ENCODE measurements at places on chromosomes 2 and 18.

DNA sequence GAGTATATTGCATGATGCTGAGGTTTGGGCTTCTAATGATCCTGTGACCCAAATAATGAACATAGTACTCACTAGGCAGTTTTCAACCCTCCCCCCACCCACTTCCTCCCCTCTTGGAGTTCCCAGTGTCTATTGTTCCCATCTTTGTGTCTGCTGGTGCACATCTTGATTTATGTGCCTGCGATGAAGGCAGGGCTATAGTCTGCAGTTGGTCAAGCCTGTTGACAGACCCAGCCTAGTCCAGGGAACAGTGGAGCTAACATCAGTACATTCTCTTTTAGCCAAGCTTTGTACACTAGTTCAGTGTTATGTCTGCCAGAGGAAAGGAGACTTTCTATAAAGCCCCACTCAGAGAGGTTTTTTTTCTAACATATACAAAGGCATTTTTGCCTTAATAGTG is 287.6 kb downstream of the CPS1 start:
- no peak for ATAC-seq

GRCh38 chr2:13113002-13113401 is 396.3 kb downstream of the TRIB2 start:
- no peak for ATAC-seq

- peak; percentile 68 for ATAC-seq
Measured at GRCh38 chr2:152189622-152190495, 14.3 kb upstream of the STAM2 start.

GRCh38 chr2:177207101-177207500 is 5.5 kb upstream of the HNRNPA3 start:
- no peak for ATAC-seq

DNA sequence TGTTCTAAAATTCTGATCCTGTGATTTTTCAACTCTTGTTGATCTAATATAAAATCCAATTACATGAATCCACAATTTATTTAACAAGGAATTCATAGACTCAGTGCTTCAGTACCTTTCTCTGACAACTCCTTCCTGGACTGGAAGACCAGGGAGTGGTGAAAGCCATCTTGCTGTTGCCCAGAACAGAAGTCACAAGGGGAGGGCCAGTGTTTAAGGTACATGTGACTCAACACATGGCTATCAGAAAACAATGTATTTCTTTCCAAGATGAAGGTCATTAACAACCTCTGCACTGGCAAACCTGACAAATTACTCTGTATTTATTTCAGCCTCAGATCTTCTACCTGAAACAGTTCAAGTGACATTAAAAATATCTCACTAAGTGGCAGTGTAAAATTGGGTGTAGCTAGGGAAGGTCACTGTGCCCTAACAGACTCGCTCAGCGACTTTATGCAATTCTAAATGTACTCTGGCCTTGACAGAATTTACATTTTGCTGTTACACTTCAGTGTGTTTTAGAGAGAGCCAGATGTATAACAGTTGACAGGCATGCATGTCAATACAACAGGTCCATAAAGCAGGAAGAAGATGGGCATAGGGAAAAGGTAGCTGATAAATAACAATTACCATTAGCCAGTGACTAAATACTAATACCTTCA is 75.4 kb downstream of the NCKAP5 start:
- no peak for ATAC-seq

DNA sequence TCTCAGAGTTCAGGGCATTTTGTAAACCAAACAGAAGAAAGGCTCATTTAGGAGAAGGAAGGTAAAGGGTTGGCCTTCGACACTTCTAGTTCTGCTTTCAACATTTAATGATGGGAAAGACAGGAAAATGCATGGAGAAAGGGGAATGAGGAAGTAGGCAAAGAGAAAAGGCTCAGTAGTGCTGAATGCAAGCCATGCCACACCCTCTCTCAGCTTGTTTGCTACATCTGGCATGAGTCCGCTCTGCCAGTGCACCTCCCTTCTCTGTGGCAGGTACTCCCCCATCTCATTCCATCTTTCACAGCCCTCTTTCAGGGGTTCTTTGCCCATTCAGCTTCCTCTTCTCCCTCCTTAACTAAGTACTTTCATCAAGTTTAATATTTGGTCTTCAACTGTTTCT is 120.9 kb upstream of the ITGB6 start:
- ATAC-seq = no peak

GRCh38 chr18:79533146-79533545 is 137.4 kb downstream of the NFATC1 start:
- no peak for ATAC-seq

- ATAC-seq = no peak
Measured at GRCh38 chr2:64904413-64905329, 84.5 kb upstream of the SLC1A4 start.

- no peak for ATAC-seq
Measured at GRCh38 chr18:75211953-75212750, 1.6 kb downstream of the TSHZ1 start.

- no peak for ATAC-seq
Measured at GRCh38 chr2:20615068-20615465, 35.8 kb downstream of the HS1BP3 start.

- no peak for ATAC-seq
Measured at GRCh38 chr2:208511016-208511415, 104.4 kb downstream of the PTH2R start.

DNA sequence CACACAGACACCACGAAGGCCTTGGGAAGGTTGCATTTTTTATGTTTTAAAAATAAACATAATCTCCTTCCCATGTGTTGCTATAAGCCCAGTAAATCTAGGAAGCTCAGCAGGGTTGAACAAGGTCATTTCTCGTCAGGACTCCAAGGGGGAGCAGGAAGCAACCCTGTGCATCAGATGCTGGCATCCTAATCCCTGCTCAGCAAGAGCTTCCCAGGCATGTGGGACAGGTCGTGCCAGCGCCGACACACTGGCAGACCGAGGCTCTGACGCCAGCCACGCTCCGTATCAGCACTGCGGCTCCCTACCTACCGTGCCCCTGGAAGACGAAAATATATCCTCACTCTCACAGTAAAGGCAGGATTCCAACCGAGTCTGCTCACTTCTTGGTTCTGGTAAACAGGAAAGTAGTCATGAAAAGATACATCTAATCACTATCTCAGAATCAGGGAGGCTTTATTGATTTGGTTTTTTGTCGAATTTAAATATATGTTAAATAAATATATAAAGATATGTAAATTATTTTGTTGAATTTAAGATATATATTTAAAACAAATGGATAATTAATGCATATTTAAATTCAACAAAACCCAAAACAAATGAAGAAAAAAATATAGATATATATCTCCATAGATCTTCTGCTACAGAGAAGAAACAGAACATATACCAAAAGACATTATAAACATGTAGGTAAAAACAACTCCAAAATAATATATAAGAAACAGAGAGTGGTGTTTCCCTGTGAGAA is 61.4 kb downstream of the TXNL1 start:
- no peak for ATAC-seq

GRCh38 chr18:32093523-32093922 is 1.8 kb downstream of the RNF138 start:
- ATAC-seq = no peak

DNA sequence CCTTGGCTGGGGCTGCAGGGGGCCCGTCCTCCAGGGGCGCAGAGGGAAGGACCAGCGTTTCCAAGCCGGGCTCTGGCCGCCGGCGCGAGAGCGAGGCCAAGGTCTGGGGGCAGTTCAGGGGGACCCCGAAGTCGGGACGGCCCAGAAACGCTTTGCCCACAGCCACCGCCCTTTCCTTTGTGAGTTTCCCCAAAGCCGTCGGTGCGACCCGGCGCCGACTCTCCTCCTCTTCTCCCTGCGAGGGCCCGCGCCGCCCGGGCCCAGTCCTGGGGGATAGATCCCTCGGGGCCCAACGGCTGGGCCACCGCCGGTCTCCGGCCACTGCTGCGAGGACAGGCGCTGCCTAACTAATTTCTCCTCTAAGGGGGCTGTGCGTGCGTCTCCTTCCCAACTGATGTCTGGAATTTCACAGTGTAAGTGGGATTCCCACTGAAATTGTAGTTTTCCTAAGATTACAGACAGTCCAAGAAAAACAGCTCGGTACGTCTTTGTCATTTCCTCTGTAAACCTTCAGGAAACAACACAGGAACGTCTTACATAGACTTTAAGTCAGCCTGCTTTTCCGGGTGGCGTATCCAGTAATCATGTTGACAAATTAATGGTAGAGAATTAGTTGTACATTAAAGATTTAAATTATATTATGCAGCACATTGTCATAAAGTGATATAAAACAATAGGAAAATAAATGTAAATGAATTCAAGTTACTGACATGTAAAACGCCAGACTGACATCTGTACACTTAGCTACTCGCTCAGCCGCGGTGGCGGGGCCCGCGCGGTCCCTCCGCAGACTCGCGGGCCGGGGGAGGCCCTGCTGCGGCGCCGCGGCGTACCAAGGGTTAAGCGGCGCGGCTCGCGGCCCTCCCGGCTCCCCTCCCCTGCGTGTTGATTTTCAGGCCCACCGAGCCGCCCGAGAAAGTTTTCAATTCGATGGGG is 139.4 kb upstream of the SIX3 start:
- ATAC-seq = no peak

GRCh38 chr2:228417526-228417925 is 236.0 kb upstream of the SPHKAP start:
- no peak for ATAC-seq

DNA sequence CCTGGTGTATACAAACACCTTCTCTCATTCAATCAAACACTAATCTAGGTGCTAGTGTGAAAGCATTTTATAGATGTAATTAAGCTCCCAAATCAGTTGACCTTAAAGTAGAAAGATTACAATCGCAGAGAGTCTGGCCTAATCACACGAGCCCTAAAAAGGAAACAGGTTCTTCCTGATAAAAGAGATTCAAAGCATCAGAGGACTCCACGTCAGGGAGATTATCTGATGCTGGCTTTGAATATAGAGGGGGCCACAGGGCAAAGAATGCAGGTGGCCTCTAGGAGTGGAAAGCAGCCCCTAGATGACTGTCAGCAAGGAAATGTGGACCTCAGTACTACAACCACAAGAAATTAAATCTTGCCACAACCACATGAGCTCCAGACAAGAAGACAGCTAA is 28.2 kb upstream of the ZC3H15 start:
- ATAC-seq = no peak

DNA sequence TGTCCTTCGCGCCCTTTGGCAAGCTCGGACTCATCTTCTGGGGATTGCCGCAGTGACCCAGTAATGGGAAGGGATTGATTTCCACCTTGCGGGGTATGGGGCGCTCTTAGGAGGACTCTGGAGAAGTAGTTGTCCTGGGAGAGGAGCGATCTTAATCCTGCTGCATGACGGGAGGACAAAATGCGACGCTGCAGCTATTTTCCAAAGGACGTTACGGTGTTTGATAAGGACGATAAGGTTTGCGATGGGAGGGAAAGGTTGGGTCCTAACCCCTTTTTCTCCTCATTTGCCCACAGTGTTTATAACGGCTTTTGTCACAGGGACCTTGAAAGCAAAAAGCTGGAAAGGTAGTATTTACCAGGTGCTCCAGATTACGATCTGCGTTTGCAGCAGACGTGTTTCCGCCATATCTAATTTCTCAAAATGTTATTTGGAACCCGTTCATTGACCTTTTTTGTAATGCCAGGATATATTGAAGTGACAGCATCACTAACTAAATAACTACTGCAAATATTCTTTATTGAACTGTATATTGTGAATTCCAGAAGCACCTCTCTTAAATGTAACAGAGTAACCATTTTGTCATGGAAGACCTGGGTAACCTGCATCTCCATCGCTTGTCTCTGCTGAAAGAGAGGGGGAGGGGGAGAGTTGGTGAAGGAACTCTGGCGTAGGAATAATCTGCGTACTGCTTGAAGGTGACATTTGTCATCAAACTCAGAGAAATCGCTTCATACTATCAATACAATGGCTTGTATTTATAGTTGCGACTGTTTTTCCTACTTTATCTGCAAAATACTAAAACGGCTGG is 590 bp downstream of the MDH1 start:
- ATAC-seq = peak; percentile 21

DNA sequence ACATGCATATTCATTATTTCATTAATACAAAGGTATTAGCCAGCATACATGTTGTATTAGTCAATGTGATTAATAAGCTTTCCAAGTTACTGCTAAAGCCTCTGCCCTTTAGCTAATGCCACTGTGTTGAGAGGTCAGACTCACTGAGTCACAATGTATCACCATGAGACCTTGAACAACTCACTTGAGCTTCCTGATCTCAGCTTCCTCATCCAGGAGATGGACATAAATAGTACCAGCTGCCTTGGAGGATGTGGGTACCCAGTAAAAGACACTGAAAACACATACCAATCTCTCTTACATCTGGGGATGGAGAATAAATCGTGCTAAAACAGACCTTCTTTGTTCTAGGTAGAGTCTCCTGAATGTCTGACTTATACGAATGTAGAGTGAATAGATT is 224.6 kb downstream of the EPHA4 start:
- ATAC-seq = no peak

GRCh38 chr2:127185705-127186104 is 34.4 kb downstream of the CYP27C1 start:
- ATAC-seq = no peak

- ATAC-seq = no peak
Measured at GRCh38 chr18:67001052-67001451, 397.2 kb upstream of the CDH19 start.

- no peak for ATAC-seq
Measured at GRCh38 chr18:76981396-76981968, 151.1 kb downstream of the MBP start.

DNA sequence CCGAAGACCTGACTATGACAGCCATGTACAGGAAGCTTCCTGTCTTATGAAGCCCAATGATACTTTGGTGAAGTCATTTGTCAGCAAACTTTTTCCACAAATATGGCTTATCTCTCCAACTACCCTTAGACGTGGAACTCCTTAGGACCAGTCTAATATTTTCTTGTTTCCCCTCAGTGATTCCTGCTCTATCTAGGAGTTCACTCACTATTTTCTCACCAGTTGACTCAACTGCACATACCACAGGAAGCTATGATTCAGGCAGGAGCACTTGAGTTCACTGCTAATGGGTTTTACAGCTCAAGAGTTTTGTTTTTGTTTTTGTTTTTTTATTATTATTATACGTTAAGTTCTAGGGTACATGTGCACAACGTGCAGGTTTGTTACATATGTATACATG is 109.3 kb downstream of the ANTXR1 start:
- ATAC-seq = no peak

DNA sequence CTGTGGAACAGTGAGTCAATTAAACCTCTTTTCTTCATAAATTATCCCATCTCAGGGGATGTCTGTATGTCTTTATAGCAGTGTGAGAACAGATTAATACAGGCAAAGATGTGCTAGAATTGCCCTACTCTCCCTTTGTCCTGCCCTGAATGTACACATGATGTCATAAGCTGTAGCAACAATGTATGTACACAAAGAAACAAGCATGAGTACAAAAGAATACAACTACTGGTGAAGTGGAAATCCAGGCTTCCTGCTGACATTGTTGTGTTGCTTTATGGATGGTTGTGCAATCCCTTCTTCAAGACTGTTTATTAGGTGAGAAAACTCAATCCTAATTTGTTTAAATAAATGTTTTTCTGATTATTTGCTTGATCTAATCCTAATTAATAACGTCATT is 446.6 kb downstream of the DSC3 start:
- no peak for ATAC-seq

GRCh38 chr2:240405684-240406313 is 29.7 kb upstream of the GPC1 start:
- no peak for ATAC-seq
